ENCODE measurements at places on chromosomes 1 and 21.

DNA sequence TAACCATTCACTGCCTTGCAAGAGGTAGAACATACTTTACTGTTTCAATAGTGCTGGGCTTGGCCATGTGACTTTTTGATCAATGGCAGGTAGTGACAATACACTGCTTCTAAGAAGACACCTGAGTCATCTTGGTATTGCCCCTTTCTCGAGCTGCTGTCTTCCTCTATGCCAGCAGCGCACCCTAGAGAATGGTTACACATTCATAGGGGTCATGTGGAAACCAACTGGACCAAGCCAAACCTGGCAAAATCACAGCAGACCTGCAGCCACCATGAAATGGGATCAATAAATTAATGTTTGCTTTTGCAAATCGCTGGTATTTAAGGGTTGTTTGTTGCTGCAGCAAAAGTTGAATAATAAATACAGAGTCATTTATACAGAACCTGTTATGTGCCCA, 122.3 kb downstream of the GRIK1 start:
- no peak overlapping the region for H3K4me3 ChIP-seq
- H3K27ac ChIP-seq = no peak overlapping the region
- H3K4me1 ChIP-seq = peaks cover 11% of the 10 kb centered on the region

GRCh38 chr1:220788900-220789299, 2.2 kb downstream of the MTARC1 start:
- peaks cover 17% of the 10 kb centered on the region for H3K4me1 ChIP-seq
- no peak overlapping the region for H3K4me3 ChIP-seq
- no peak for DNase-seq
- no peaks in the 10 kb centered on the region for H3K36me3 ChIP-seq

GRCh38 chr1:3003039-3003940, 18.0 kb upstream of the ACTRT2 start:
- no peaks in the 10 kb centered on the region for H3K36me3 ChIP-seq
- no peaks in the 10 kb centered on the region for H3K4me1 ChIP-seq
- H3K4me3 ChIP-seq = no peak overlapping the region
- DNase-seq = no peak
- no peak overlapping the region for H3K27ac ChIP-seq
- H3K27me3 ChIP-seq = no peaks in the 10 kb centered on the region

GRCh38 chr1:11888877-11889208, 30.1 kb upstream of the NPPB start:
- no peaks in the 10 kb centered on the region for H3K27me3 ChIP-seq
- H3K4me3 ChIP-seq = no peak overlapping the region
- no peak overlapping the region for H3K27ac ChIP-seq
- H3K36me3 ChIP-seq = no peaks in the 10 kb centered on the region
- DNase-seq = no peak
- no peaks in the 10 kb centered on the region for H3K4me1 ChIP-seq

GRCh38 chr1:36824390-36824861, 209.9 kb downstream of the GRIK3 start:
- no peaks in the 10 kb centered on the region for H3K4me1 ChIP-seq
- no peak overlapping the region for H3K27ac ChIP-seq
- H3K36me3 ChIP-seq = no peaks in the 10 kb centered on the region
- no peaks in the 10 kb centered on the region for H3K27me3 ChIP-seq
- no peak overlapping the region for H3K4me3 ChIP-seq

DNA sequence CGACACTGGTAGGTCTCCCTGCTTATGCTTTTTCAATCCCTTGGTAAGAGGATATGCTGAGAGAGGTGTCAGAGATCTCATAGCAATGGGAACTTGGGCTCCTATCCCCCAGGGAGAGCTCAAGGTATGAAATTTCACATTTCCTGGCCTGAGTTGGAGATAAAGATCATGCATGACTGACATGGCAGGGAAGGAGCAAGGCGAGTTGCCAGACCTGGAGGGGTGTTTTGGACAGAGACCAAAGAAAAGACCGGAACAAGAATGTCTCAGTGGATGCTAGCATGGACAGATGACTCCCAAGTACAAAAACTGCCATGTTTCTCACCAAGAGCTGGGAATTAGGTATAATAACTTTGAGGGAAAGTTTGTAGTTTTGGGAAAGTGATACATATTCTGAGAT, 334.1 kb upstream of the B3GALT2 start:
- H3K27me3 ChIP-seq = no peaks in the 10 kb centered on the region
- no peak for DNase-seq
- peaks cover 3% of the 10 kb centered on the region for H3K4me1 ChIP-seq
- H3K36me3 ChIP-seq = no peaks in the 10 kb centered on the region

- no peaks in the 10 kb centered on the region for H3K27me3 ChIP-seq
- no peak overlapping the region for H3K4me3 ChIP-seq
- no peak overlapping the region for H3K27ac ChIP-seq
Observed at GRCh38 chr1:34113362-34113761, 51.7 kb downstream of the CSMD2 start.
